ENCODE measurements at places on chromosomes 5 and 9. TPM values are rescaled to one million over a fixed set of nuclear protein-coding genes. Genes with fewer than 3 reads are reported as not detected.

DNA sequence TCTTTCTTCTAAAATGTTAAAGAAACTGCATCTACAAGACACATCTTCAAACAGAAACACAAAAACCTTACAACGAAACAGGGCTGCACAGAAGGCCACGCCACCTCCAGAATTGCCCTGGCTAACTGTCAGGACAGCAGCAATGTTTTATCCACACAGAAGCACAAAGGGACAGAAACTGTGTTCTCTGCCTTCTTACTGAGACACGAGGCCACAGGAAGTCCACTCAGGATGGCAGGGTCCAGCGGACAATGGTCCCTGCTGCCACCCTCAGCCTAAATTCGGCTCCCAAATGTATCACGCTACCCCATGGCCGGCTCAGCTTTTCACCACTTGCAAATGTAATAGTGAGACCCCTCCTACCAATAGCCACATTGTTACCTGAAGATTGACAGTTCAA lies 159.8 kb upstream of the PHYKPL start:
- no peak for DNase-seq

Gene BTNL8
- total RNA-seq: not detected

- DNase-seq: no peak
Observed at GRCh38 chr9:69027355-69028097, 8.0 kb upstream of the FXN start.

Gene FAM120AOS
- 30.4 TPM for total RNA-seq

GRCh38 chr5:82073179-82073578 lies 101.4 kb downstream of the ATG10 start:
- DNase-seq: no peak

- no peak for DNase-seq
Observed at GRCh38 chr9:79604149-79604548, 32.4 kb downstream of the TLE4 start.

Gene NRG2
- total RNA-seq: 0.39 TPM

DNA sequence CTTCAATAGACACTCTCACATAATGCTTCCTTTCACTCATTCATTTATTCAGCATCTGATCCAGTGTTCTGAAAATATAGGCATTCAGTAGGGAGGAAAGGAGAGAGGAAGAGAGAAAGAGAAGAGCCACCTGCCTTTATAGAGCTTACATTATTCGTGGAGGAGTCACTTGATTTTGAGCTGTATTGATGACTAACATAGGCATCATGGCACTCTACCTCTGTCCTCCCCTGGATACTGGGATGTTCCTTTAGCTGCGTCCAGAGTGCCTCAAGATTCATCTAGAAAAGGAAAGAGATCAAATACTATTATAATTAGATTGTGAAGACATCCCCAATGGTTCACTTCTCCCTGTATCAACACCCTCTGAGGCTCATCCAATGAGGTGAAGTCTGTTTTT lies 345.1 kb downstream of the SPATA31D1 start:
- no peak for DNase-seq

DNA sequence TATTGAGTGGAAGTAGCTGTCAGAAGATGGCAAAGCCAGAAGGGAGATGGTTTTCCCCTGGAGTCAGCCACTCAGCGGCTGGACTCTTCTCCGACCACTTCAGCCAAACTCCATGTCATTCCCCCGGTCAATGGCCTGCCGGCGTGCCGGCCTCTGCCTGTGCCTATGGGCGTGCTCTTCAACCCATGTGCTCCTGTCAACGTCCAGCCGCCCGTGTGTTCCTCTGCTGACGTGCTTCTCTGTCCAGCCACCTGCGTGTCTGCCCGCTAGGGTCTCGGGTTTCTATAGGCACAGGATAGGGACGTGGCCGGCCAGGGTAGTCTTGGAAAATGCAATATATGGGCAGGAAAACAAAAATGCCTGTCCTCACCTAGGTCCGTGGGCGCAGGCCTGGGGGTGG lies 77.7 kb upstream of the RUFY1 start:
- DNase-seq: no peak

Gene TSC1
- total RNA-seq: 37.1 TPM
